ENCODE measurements at places on chromosomes 16 and 17. TPM values are rescaled to one million over a fixed set of nuclear protein-coding genes. Genes with fewer than 3 reads are reported as not detected.

FA2H gene
- 0.02 TPM for polyA plus RNA-seq

LONP2 gene
- 55.0 TPM for polyA plus RNA-seq

KRT24 gene
- not detected for polyA plus RNA-seq

RHBDL3 gene
- polyA plus RNA-seq, result not detected

DNA sequence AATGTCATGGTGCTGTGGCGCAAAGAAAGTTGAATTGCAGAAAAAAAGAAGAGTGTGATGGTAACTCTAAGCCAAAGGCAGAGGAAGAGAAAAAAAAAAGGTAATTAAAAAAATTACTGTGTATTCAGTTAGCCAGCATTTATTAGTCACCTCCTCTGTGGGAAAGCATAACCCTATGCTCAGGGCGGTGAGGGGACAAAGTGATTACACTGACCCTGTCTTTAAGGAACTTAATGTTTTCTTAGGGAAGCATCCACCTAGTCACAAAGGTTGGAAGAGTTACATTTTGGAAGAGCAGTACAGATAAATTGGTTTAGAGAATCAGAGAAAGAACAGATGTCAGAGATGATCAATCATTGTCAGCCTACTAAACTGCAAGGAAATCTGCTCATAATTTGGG, 410.3 kb downstream of the CDH11 start:
- H3K36me3 ChIP-seq, result no peaks in the 10 kb centered on the region
- H3K4me1 ChIP-seq, result no peaks in the 10 kb centered on the region
- H3K27me3 ChIP-seq, result no peaks in the 10 kb centered on the region
- no peak overlapping the region for H3K27ac ChIP-seq

GRCh38 chr16:56980792-56981724, 8.3 kb upstream of the NLRC5 start:
- no peak overlapping the region for H3K27ac ChIP-seq
- DNase-seq, result no peak
- H3K4me1 ChIP-seq, result peaks cover 9% of the 10 kb centered on the region
- H3K4me3 ChIP-seq, result no peak overlapping the region
- H3K36me3 ChIP-seq, result no peaks in the 10 kb centered on the region
- no peaks in the 10 kb centered on the region for H3K27me3 ChIP-seq

DNA sequence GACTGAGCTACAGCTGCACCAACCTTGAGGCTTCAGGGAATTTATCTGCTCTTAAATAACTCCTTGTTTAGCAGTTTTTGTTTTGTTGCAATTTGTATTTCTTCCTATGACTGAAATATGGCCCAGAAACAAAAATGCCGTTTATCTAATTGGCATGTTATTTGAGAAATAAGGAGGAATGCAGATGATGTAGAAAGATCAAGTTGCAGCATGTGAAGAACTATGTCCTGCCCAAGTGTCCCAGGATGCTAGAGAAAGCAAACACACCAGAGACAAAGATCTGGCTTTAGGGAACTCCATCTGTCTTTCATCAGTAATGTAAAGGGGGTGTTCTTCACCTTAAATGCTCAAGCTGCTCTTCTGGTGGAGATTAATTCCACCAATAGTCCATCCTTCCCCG, 29.7 kb downstream of the USP31 start:
- H3K27ac ChIP-seq, result no peak overlapping the region
- no peaks in the 10 kb centered on the region for H3K36me3 ChIP-seq
- DNase-seq, result no peak
- peaks cover 4% of the 10 kb centered on the region for H3K4me1 ChIP-seq
- H3K4me3 ChIP-seq, result no peak overlapping the region

All from liver (tissue), 10 donors.